ENCODE measurements at places on chromosomes 4 and X.

DNA sequence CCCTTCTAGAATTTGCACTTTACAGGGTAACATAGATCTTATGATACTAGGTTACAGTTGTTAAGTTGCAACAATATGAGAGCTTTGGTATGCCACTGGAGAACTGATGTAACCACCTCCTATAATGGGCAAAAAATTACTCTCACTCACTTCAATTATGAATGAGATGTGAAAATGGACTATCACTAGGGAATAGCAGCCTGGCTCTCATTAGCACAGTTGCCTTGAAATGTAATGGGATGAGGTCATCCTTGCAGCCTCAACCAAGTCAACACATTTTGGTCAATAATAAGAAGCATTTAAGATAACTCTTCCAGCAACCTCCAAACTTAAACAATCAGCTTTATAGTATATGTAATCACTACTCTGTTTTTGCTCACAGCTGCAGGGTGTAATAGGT lies 69.4 kb downstream of the TBC1D9 start:
- DNase-seq, result peak; percentile 59

GRCh38 chrX:44842550-44843317 lies 1.1 kb upstream of the DUSP21 start:
- no peak for DNase-seq

DNA sequence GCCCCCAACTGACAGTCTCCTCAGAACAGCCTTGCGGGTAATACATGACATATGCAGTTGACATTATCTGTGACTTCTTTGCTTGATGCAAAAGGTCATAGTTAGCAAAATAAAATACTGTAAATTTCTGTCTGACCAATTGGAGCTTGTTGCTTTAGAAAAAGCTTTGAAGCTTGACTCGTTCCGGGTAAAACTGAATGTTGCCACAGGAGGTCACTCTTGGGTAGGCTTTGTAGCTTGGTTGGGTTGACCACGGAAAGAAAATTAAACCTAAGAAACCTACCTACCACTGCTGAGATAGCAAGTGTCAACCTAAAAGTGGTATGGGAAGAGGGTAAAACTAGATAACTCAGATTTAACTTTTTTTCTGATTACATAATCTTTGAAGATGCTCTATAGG lies 23.2 kb downstream of the PRPS2 start:
- peak; percentile 42 for DNase-seq

DNA sequence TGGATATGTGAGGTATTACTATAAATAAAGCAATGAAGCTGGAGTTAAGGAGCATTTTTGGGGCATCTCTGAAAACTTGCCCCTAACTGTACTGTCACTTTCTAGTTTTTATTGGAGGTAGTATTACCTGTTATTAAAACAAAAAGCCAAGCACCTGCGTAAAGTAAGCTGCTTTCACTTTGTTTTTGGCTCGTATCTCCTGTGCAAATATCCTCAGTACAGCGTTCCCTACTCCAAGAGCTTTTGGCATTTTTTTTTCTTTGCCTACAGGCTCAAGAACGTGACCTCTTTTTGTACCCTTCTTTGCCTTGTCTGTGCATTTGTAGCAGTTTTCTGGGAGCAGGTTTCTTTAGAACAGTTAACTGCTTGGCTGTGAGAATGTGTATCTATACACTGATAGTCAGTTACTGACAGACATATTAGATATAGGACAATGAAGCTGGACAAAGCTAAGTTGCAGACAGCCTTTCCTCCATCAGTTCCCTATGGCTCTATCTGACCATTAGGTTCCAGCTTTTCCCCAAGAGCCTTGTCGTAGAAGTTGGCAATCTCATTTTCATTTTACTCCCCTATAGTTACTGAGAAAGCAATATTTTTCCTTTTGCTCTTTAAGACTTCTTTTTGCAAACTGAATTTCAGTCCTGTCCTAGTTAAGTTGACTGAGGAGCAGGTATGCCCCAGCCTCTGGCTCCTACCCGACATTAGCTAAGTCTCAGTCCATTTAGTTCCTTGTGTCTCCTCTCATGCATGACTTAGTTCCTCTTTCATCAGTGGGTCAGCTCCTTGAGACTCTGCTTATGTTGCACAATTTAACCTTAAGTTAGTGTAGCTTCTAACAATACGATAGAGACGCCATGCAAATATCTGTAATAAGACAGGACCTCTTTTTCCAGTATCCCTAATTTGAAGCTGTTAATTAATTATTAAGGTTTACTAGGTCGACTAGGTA lies 71.5 kb upstream of the HPRT1 start:
- DNase-seq, result no peak

GRCh38 chr4:180407275-180407885 lies 1835.8 kb upstream of the TENM3 start:
- DNase-seq, result no peak

DNA sequence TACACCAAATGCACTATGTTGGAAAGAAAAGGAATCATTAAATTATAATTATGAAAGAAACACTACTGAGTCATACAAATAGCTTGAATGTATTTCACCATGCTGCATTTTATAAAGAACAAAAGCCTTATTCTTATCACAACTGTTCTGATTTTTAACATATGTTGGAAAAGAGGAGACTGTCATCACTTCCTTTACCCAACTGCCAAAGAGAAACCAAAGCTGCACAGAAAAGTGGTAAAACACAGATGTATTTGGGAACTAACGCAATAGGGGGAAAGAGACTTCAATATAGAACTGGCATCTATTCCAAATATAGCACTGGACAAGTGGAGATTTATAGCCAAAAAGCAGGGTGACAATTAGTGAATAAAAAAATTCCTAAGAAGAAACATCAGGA lies 181.0 kb downstream of the SPANXN3 start:
- no peak for DNase-seq

- DNase-seq, result no peak
These were observed 851.2 kb downstream of the ADGRL3 start for GRCh38 chr4:62051332-62051731.

GRCh38 chr4:122914938-122915337 lies 7.5 kb downstream of the NUDT6 start:
- peak; percentile 55 for DNase-seq

- DNase-seq, result no peak
These were observed 66.1 kb downstream of the PHKA2 start for GRCh38 chrX:18917831-18918230.

DNA sequence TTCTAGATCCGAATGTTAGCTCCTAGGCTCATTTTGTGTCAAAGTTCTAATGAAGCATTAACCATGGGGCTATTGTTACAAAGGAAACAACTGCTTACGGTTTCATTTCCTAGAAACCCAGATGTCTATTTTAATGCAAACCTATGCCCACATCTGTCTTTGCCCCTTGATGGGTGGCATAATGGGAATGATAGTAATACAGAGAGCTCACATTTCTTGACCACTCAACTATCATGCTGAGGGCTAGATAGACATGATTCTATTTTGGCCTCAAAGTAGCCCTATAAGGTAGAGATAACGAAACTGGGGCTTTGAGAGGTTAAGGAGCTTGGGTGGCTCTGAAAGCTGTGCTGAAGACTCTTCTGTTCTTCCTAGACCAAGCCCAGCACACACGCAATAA lies 1.9 kb downstream of the TLR7 start:
- no peak for DNase-seq

GRCh38 chr4:81116566-81116965 lies 86.1 kb downstream of the BMP3 start:
- peak; percentile 17 for DNase-seq

GRCh38 chrX:17919896-17920446 lies 58.9 kb upstream of the RAI2 start:
- DNase-seq, result no peak

DNA sequence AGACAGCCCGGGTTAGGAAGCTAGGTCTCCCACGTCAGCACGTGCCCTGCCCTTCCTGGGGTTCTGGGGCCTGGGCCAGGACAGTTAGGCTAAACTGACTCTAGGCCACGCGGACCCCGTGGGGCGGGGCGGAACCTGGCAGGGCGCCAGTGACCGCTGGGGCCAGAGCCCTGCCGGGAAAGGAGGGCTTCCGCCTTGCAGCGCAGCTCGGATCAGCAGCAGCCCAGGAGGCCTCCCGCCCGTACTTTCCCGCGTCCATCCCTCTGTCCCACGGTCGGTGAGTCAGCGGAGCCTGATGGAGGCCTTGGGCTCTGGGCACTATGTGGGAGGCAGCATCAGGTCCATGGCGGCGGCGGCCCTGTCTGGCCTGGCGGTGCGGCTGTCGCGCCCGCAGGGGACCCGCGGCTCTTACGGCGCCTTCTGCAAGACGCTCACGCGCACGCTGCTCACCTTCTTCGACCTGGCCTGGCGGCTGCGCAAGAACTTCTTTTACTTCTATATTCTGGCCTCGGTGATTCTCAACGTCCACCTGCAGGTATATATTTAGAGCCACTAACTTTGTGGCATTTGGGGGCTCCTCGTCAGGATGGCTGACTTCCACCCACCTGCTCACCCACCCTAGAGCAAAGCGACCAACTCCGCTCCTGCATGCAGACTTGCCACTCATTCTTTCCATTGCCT lies at the start of gene SMIM10:
Gene SMIM10, plus strand, starts transcription at position 191 of the 681 bp plus-strand sequence. Its CDS starts 105 bp downstream, at position 296.
- peak; percentile 66 for DNase-seq

DNA sequence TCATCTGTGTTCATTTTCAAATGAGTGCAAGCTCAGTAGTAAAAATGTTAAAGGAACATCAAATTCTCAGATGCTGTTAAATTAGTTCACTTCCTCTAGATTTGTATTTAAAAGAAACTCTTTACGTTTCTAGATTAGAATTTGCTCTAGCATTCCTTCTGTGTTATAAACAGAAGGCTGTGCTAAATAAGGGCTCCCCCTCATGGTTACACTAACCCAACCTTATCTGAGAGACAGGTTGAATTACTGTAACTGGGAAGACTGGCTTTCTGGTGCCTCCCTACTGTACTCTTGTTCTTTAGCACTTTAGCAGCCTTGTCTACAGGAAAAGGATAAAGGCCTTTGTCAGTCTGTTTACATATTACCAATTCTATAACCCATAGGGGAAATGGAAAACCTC lies 56.8 kb downstream of the RXFP1 start:
- DNase-seq, result peak; percentile 2

GRCh38 chr4:28241021-28241420 lies 1380.4 kb downstream of the STIM2 start:
- DNase-seq, result no peak

DNA sequence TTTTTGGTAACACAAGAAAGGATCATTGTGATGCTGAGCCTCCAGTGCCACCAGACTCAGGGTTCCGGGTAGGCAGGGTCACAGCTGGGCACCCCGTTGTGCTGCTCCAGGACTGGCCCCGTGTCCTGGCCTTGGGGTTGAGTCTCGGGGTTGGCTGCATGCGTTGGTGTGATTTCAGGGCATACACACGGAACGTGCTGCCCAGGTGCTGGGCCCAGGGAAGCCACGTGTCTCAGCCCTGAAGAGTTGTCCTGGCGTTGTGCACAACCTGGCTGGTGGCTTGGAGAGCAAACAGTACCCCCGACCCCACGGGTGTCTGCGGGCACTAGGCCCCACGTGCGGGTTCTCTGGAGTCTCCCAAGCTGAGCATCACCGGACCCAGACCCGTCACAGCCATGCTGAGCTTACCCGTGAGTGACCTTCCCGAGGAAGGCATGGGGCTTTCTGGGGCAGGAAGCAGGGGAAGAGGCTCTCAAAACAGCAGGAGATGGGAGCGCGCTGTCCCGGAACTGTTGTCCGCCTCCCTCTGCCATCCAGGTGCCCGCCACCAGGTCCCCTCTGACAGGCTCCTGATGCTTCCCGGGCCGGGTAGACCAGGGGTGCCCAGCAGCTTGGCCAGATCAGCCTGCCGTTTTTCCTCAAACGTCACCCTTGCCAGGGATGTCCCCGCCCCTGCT lies 66.1 kb upstream of the ENPP6 start:
- no peak for DNase-seq

- DNase-seq, result no peak
These were observed 3.1 kb downstream of the CPE start for GRCh38 chr4:165381821-165382373.

DNA sequence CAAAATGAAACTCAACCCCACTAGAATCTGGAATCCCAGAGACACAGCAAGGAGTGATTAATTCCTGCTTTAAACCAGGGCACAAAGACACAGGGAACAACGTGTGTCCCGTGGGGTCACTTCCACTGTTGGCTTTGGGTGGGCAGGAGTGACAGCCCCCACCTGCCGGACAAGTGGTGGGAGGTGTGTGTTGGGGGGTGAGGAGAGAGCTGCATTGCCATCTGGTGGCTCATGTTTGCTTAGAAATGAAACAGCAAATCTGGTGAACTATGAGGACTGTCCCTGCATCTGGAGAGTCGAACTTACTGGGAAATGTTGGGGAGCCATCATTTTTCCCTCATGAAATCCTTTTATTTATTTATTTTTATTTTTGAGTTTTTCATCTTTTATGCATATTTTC lies 75.9 kb upstream of the AFAP1 start:
- DNase-seq, result no peak

DNA sequence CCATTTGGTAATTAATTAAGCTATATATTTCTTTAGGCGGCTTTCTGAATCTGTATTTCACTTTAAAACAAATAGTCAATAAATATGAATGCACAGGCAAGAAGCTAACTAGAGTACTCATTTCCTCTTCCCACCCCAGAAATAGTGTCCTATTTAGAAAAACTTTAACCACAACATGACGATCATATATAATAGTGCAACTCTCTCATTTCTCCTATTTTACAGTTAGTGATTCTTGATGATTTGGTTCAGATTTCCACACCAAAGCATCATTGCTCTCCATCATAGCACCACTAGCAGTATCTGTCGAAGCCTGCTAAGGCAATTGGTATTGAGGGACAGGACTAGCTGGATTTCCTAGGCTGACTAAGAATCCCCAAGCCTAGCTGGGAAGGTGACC lies 184.0 kb upstream of the GALNTL6 start:
- no peak for DNase-seq

DNA sequence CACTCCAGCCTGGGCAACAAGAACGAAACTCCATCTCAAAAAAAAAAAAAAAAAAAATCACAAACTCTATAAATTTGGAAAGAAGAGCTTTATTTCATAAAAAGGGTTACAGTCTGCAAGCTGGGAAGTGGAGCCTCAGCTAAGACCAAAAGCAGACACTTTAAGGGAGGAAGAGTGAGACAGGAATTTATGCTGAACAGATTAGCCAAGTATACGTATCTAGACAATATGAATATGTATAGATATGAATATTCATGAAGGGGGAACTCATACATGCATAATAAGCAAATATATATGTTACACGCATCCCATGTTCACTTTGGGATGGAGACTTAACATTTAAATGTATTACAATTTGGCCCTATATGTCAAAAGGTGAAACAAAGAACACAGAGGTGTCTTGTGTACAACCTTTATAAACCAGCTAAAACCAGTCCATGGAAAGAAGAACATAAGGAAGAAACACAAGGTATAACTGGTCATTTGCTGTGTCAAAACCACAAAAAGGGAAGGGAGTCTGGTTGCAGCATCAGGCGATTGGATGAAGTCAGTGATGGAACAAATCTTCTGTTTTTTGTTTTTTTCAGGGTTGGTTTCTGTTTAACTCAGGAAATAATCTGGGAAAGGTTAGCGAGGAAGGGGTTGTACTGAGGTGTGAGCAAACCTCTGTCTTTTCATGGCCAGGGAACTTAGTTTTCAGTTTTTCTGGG lies 130.0 kb upstream of the MAOA start:
- DNase-seq, result no peak
